ENCODE measurements at places on chromosomes 7 and 10.

DNA sequence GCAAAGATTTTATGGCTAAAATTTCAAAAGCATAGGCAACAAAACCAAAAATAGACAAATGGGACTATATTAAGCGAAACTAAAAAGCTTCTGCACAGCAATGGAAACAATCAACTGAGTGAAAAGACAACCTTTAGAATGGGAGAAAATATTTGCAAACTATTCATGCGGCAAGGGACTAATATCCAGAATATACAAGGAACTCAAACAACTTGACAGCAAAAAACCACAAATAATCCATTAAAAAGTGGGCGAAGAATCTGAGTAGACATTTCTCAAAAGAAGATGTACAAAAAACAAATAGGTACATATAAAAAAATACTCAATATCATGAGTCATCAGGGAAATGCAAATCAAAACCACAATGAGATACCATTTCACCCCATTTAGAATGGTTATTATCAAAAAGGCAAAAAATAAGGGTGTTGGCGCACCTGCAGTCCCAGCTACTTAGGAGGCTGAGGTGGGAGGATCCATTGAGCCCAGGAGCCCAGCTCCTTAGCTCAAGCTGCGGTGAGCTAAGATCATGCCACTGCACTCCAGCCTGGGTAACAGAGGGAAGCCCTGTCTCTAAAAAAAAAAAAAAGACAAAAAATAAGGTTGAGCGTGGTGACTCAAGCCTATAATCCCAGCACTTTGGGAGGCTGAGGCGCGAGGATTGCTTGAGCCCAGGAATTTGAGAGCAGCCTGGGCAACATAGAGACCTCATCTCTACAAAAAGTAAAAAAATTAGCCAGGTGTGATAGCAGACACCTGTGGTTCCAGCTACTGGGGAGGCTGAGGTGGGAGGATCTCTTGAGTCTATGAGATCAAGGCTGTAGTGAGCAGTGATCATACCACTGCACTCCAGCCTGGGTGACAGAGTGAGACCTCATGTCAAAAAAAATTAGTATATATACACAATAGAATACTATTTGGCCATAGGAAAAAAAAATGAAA lies 4.2 kb upstream of the CCM2 start:
- DNase-seq, result no peak

DNA sequence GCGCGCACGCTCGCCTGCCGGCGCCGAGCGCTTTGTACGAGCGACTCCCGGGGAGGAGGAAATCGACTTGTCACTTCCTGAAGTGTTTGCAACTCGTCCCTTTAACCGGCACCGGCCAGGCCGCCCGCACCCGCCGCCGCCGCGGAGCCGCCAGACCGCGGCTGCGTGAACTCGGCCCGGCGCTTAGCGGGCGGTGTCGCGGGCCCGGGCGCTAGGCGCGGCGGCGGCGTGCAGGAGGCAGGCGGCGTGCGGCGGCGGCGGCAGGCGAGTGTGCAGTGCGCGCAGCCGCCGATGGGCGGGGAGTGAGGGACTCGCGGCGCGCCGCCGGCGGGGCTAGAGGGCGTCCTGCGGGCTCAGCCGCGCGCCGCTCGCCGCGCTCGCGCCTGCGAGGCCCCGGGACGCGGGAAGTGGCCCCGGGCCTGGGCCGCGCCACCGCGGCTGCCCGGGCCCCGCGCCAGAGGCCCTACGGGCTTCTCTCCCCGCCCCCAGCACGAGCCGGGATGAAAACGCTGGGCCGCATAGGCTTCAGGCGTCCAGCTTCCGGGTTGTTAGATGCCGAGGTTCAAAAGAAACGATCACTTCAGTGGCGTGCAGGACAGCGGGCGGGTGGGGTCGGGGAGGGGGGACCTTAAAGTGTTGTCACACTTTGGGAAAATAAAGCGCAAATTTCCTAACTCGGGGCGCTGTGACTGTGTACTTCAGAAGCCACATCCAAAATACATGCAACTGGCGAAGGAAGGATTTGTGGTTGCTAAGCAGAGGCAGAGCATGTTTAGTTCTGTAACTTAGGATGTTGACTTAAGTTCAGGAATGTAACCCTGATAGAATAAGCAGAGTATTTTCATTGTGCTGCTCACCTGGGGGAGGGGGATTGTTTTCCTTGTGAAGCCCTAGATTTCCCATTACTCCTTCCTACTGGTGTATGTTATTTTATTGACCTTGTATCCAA lies at the start of gene FAM53B:
FAM53B (minus strand) TSS at position 277 of the 949 bp plus-strand sequence. CDS start 37,665 bp downstream, outside the sequence.
- DNase-seq, result peak; percentile 57

GRCh38 chr10:90944749-90945148 lies 23.9 kb upstream of the ANKRD1 start:
- no peak for DNase-seq

GRCh38 chr7:121393005-121393366 lies 3.1 kb downstream of the FAM3C start:
- DNase-seq, result no peak

GRCh38 chr7:74501298-74501697 lies 47.6 kb downstream of the GTF2IRD1 start:
- DNase-seq, result peak; percentile 58

GRCh38 chr7:100691676-100692577 lies 2.1 kb downstream of the GIGYF1 start:
- DNase-seq, result peak; percentile 32

DNA sequence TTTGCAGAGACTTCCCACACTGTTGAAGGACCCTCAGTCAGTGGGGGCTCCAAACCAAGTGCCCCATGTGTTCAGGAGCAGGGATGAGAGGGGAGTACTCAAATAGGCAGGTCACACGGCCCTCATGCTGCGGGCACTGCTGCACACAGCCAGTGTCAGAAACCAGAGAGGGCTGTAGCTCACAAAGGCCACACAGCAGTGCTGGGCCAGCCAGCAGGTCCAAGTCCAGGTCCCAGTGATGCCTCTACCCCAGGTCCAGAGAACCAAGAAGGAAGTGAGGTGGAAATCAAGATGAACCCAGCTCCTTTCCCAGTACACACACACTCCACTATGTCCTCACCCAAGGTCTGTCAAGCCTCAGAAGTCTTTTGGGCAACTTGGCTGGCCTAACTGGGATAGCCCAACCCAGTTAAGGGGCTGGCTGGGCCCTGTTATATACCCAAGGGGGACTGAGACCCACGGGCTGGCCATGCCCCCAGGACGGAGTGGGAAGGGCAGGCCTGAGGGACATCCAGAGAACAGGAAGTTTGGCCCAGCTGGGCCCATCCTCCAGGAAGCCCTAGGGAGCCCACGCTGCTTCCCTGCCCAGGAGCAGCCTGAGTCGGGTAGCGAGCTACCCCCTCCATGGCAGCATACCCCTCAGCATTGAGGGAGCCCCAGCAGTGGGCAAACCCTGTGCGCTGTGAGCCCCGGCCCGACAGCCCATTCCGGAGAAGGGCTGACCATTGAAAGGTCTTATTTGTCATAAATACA lies 24.3 kb downstream of the GRID1 start:
- DNase-seq, result no peak

DNA sequence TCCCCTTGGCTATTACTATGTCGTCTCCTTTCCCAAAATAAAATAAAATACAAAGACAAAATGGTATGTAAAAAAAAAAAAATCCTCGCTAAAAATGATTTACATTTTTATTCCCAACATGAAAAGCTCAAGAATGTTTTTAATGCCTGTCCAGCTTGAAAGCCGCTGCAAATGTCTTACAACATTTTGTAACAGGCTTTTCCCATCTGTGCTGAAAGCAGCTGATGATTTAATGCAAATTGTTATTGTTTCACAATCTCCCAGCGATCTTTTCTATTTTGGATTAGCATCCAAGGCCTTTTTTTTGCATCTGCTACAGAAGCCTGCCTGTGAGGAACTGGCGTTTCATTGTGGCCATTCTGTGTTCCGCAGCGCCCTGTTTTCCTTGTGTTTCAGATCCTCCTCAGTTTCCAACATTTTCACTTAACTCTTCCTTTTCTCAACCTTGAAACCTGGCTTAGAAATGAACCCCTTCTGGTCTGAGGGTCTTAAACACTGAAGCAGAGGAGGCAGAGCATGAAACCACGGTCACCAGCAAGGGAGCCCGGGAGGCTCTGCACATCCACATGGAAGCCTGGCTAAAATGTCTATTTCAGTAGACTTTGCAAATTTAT lies 712.1 kb downstream of the PARD3 start:
- no peak for DNase-seq

DNA sequence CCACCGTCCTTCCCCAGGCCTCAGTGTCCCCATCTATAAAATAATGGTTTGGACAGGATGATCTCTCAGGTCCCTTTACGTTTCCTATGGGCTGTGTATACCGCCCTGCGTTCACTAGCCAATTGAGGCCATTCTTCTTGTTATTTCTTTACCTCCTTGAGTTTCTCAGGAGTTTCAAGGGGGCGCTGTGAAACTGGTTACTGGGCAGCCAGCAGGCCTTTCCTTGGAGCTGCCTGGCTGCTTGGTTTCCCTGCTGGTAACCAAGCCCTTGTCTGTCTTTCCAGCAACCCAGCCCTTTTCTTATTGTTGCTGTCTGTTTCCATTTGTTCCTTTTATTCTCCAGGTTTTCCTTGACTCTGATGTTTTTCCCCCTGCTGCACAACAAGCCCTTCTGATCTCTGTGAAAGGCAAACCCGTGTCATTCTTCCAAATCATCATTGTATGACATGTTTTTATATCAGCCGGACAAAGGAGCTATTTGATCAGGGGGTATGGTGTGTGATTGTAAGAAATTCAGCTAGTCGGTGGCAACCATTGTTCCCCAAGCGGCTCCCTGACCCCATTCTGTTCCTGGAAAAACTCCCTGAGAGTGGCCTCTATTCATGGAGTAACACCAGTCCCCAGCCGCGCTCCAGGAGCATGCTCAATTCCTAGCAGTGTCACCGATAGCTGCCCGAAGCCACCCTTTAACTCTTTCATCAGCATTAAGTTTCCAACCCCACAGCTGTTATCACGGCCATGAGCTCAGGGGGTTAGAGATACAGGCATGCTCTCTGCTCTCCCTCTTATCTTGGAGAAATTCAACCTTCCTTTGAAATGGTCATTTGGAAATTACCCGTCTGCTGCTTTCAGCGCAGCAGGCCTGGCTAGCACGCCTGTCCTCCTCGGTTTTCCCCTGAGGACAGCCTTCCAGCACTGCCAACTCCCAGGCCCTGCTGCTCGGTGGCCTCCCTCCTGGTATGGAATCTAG lies 26.6 kb downstream of the FGF8 start:
- no peak for DNase-seq

- no peak for DNase-seq
Observed at GRCh38 chr10:47031901-47032465, 120.8 kb downstream of the PTPN20 start.

GRCh38 chr7:106290319-106290718 lies 5.5 kb upstream of the NAMPT start:
- no peak for DNase-seq

- DNase-seq, result no peak
Observed at GRCh38 chr10:21808550-21808949, 195.0 kb downstream of the DNAJC1 start.

- no peak for DNase-seq
Observed at GRCh38 chr10:99285881-99286280, 43.3 kb upstream of the CNNM1 start.

- DNase-seq, result no peak
Observed at GRCh38 chr10:97341416-97341815, 6.9 kb upstream of the FRAT2 start.

DNA sequence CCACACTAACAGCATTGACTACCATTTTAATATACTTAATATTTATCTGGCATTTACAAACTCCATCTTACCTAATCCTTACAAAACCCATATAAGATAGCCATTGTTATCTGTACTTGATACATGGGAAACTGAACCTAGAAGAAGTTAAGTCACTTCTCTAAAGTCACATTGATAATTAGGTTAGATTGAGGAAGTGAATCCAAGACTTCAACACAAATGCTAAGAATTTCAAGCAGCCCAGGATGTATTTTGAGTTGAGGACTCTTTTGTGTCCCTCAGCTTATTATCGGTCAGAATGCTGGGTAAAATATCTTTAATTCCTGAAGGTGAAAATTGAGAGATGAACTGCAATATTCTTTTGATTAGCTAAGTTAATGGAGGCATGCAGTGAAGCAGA lies 465.5 kb downstream of the PHTF2 start:
- DNase-seq, result no peak

Data from NCI-H774 (cell line).